ENCODE measurements at places on chromosomes 12 and 14.

DNA sequence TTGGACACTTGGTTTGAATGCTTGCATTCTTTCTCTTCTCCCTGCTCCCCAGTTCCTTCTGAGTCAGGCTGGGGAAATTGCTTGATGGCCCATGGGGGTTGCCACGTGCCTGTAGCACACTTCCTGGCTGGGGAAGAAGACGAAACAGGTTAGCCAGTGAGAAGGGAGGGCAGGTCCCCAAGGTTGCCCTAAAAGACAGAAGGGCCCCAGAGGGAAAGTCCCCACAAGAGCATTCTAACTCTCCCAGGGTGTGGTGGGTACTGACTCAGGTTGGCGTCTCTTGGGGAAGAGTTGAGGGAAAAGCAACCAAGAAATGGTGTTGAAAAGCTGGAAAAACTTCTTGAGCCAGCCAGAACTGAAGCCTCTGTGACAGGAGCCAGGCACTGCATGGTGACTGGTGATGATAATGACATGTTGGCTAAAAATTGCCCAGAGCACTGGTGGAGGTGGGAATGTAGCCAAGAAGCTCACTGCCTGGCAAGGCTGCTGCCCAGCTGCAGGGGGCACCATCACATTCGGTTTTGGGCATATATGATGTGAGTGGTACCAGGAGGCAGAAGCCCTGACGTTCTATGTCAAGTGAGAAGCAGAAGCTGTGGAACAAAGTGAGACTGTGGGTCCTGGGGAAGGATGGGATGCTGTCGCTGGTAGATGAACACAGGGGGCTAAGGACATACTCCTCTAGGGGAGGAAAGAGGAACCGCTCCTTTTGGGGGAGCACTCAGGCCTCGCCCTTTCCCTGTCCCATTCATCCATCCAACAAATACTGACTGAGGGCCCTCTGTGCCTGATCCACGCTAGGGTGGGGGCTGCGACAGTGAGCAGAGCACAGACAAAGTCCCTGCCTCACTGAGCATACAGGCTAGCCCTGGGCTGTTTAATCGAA lies 8.1 kb upstream of the RABGGTA start:
- no peak for DNase-seq

DNA sequence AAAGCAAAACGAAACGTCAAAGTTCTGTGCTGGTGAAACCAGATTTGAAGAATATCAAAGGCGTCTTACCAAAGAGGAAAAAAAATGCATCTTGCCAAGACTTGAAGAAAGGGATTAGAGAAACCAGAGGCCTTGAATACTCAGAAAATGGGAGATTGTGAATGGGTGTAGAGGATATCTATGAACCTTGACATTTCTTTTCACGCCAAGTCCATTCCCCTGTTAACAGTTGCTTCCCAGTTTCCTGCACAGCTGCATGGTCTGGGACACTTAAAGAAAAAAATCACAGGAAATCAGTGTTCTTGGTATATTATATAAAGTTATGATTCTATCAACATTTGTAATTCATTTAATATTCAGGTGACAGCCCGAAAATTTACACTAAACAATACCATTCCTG lies 1.4 kb upstream of the GTF2A1 start:
- no peak for DNase-seq

DNA sequence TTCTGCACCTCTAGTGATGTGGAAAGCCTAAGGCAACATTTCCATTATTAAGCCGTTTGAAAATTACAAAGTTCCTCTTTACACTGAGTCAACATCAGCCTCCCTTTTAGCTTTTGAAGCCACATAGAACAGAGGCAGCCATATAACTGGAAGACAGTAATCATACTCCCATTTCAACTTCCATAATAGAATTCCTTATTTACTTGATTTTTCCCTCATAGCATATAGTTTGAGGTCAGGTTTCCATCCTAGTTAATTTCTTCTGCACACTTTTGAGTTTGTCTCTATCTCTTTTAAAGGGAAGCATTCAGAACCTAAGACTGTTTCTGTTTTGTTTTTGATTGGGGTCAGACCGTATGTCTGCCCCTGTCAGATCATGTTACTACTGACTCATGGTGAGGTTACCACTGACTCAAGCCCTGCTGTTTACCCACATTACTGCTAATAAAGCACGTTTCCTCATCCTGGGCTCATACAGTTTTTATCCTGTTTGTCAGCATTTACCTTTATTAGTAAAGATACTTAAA lies 161.0 kb downstream of the SLC38A4 start:
- peak; percentile 28 for DNase-seq

GRCh38 chr12:100329800-100330199 lies 27.1 kb upstream of the SLC17A8 start:
- DNase-seq, result no peak
